ENCODE measurements at places on chromosomes 3 and 15.

GRCh38 chr3:23083701-23084100 lies 119.4 kb upstream of the UBE2E2 start:
- DNase-seq: no peak

GRCh38 chr15:80265021-80265420 lies 13.0 kb upstream of the CTXND1 start:
- no peak for DNase-seq

- DNase-seq: no peak
Observed at GRCh38 chr3:117743993-117744392, 1034.4 kb downstream of the TUSC7 start.

- no peak for DNase-seq
Observed at GRCh38 chr3:157667493-157667892, 164.3 kb upstream of the VEPH1 start.

- no peak for DNase-seq
Observed at GRCh38 chr3:143479727-143480126, 360.2 kb downstream of the CHST2 start.

- DNase-seq: no peak
Observed at GRCh38 chr3:129608087-129608935, 1.8 kb upstream of the PLXND1 start.

GRCh38 chr3:143362115-143362991 lies 242.8 kb downstream of the CHST2 start:
- DNase-seq: no peak

DNA sequence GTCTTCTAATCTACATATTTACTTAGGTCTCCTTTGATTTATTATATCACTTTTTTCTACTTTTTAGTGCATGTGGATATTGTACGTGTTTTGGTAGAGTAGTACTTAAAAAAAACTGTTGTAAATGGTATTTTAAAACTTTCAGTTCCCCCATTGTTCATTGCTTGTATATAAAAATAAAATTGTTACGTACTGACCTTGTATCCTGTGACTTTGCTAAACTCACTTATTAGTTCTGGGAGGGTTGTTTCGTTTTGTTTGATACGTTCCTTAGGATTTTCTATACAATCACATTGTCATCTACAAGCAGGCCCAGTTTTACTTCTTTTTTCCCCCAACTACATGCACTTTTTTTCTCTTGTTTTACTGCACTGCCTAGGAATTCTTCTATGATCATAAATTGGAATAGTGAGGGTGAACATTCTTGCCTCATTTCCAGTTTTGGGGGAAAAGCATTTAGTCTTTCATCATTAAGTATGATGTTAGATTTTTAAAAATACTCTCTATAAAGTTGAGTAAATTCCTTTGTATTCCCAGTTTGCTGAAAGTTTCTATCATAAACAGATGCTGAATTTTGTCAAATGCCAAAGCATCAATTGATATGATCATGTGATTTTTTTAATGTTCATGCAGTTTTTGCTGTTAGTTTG lies 33.5 kb upstream of the ACKR4 start:
- DNase-seq: no peak

DNA sequence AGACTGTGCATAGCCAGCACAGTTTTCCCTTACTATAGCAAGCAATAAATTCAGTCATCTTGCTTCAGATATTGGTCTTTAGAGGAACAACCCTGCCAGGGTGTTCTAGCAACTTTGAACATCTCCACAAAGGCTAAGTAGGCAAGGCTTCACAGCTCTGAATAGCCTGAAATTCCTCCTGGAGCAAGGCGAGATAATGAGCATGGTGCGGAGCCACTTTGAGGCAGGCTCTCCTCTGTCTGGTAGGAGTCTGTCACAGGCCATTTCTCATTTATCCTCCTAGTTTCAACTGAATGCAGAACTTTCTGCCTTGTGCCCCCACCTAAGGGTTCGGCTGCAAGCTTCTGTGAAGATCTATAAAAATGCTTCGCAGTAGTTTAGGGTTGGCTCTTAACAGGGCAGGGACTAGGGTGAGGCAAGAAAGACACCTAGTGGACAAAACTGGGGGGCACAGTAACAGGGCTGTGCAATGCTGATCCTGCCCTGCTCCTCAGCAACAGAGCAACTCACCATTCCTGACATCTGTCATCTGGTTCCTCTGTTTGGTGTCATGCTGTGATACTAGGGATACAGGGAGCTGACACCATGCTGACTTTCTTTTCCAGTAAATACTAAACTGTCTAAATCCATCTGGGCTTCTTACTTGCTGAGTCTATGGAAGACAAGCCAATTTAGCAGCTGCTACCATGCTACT lies 16.6 kb upstream of the EHHADH start:
- DNase-seq: no peak

GRCh38 chr15:28919201-28919635 lies 33.4 kb downstream of the APBA2 start:
- no peak for DNase-seq

- no peak for DNase-seq
Observed at GRCh38 chr3:142588703-142589102, 7.5 kb upstream of the PLS1 start.

DNA sequence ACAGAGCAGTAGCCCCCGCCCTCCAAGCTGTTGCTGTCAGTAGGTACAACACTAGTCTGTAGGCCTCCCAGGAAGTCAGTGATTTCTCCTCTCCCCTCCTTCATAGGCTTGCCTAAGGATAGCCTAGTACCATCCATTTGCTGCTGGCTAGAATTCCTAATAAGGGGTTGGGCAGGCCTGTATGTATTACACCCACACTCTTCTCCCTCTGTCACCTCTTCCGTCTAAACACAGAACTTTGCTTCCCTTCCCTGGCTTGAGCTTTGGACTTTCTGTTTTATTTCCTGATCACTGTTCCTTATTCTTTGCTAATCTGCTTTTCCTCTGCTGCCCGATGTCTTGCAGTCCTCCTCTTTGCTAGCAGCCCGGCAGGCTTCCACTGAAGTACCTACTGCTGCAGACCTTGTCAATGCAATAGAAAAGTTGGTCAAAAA lies 93.4 kb upstream of the UMPS start:
- no peak for DNase-seq

- DNase-seq: no peak
Observed at GRCh38 chr15:53158995-53159394, 368.9 kb upstream of the ONECUT1 start.

DNA sequence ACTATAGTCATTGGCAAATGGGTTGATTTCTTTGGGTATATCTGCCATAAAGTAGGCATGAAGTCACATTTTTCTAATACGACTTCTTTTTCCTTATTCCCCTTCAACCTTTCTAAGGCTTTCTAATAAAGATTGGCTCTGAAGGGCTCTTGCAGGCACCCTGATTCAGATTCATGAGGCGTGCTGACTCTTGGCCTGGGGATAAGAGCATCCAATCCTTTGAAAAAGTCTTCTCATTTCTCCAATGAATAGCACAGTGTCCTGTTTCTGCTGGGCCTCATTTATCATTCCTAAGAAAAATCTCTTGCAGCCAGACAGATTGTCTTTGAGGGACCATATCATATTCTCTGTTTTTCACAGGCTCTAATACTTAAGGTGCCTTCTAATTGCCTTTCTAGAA lies 32.3 kb upstream of the BNIP2 start:
- no peak for DNase-seq

GRCh38 chr3:52435246-52436101 lies 9.4 kb downstream of the SEMA3G start:
- DNase-seq: no peak

GRCh38 chr15:39361497-39361896 lies 219.4 kb upstream of the THBS1 start:
- no peak for DNase-seq

GRCh38 chr3:186025161-186025560 lies 83.7 kb downstream of the ETV5 start:
- DNase-seq: no peak

DNA sequence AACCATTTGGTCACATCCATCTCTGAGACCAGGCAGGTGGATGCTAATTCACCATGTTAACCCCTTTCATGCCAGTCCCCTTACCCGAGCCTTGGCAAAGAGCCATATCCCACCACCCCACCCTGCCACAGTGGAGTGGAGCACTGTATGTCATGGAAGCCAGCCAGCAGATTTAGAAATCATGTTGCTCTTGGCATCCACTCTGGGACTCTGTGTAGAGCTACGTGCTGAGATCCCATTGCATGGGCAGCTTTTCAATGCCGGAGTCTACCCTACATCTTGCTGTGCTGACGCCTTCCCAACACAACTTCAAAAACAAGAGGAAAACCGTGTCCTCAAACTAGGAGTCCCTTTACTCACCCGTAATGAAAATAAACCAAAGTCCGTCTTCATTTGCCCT lies 131.0 kb downstream of the NTRK3 start:
- no peak for DNase-seq
